Activated naive CD4-positive, alpha-beta T cell treated with anti-CD3 and anti-CD28 coated beads for 36 hours (primary cell): ENCODE measurements at places on chromosomes 11 and 22.
A peak's percentile ranks its signal among the peaks of the same experiment; 100 is the strongest.

DNA sequence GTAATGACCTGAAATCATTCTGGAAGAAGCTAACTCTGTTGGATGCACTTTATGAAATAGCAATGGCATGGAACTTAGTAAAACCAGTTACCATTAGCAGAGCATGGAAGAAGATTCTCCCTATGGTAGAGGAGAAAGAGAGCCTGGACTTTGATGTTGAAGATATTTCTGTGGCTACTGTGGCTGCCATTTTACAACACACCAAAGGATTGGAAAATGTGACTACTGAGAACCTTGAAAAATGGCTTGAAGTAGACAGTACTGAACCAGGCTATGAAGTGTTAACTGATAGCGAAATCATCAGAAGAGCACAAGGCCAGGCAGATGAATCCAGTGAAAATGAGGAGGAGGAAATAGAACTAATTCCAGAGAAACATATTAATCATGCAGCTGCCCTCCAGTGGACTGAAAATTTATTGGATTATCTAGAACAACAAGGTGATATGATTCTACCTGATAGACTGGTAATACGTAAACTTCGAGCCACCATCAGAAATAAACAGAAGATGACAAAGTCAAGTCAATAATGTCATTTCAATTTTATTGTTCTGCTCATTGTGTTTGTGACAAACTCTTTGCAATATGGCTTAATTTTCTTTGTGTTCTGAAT lies 2.0 kb downstream of the JRKL start:
- no peak for DNase-seq

GRCh38 chr11:97905101-97905500 lies 1115.6 kb upstream of the CNTN5 start:
- no peak for DNase-seq

DNA sequence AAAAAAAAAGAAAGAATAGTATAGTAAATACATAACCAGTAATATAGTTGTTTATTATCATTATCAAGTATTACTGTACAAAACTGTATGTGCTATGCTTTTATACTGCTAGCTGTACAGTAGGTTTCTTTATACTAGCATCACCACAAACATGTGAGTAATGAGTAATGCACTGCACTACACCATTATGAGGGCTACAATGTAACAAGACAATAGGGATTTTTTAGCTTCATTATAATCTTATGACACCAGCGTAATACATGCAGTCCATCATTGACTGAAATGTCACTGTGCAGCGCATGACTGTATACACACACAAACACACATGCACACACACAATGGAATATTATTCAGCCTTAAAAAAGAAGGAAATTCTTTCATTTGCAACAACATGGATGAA lies 111.5 kb upstream of the ZBED5 start:
- no peak for DNase-seq

GRCh38 chr11:60077216-60077817 lies 11.1 kb upstream of the MS4A2 start:
- no peak for DNase-seq

DNA sequence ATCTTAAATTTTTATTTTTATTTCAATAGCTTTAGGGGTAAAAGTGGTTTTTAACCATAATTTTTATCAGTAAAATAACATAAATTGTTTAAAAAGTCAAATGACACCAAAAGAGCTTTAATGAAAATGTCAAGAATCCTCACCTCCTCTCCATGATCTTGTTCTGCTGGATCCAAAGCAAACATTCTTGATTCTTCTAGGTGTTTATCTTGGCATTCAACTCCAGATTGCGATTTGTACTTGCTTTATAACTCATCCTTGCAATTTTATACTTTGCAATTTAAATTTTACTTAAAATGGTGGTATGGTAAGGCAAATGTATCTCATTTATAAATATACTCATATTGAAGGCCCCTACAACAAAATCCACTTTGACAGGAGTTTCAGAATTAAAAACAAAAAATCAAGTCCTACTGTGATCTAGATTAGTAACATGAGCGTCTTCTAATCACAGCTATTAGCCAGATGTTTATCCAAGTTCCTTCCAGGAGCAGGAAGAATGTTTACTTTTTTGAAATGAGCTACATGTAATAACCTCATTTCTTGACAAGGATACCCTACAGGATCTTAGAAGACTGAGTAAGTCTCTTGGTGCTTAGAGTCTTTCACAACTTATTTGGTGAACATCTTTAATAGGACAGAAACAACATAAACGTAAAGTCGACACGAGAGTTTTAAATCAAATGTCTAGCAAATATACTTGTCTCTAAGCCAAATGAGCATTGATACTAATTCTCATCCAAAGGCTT lies 72.4 kb upstream of the CARD18 start:
- no peak for DNase-seq

- no peak for DNase-seq
Observed at GRCh38 chr22:26322179-26322905, 106.7 kb upstream of the ASPHD2 start.

DNA sequence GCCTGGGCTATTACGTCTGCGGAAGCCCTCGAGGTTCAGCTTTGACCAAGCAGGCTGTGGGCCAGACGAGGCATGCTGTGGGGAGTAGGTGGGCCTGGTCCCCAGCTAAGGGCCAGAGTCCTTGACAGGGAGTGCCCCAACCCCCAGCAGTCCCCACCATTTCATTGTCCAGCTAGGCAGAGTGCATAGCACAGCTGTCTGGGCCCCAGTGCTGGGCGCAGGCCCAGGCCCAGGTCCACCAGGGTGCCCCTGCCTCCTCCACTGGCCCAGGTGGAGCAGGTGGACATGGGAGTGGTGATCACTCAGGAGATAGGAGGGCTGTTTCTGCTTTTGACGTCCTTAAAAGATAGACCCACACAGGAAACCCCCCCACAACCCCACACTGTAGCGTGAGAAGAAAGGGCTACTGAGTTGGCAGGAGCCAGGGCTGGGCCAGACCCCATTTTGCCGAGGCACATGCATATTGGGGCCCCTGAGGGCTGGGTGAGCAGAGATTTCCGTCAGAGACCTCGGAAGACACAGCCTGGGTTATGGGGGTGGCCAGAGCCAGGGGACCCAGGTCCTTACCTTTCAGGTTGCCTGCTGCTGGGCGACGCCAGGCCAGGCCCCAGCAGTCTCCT lies 11.7 kb upstream of the SUSD2 start:
- DNase-seq: no peak

GRCh38 chr11:14096606-14097005 lies 134.1 kb downstream of the SPON1 start:
- no peak for DNase-seq

- DNase-seq: peak; percentile 42
Observed at GRCh38 chr11:114131461-114131864, 72.0 kb downstream of the ZBTB16 start.

DNA sequence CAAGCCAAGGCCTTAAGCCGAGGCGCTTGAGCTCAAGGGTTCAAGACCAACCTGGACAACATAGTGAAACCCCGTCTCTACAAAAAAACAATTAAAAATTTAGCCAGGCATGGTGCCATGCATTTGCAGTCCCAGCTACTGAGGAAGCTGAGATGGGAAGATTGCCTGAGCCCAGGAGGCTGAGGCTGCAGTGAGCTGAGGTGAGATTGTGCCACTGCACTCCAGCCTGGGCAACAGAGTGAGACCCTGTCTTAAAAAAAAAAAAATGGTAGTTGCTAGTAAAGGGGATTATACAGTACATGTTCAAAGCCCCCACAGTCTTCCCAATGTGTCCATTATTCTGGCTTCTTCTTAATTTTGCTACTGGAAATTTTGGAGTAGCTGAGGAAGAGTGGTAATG lies 18.2 kb downstream of the CABIN1 start:
- DNase-seq: no peak

- no peak for DNase-seq
Observed at GRCh38 chr22:33707581-33707980, 212.7 kb downstream of the LARGE1 start.

GRCh38 chr22:36077271-36077670 lies 48.6 kb upstream of the RBFOX2 start:
- DNase-seq: no peak

DNA sequence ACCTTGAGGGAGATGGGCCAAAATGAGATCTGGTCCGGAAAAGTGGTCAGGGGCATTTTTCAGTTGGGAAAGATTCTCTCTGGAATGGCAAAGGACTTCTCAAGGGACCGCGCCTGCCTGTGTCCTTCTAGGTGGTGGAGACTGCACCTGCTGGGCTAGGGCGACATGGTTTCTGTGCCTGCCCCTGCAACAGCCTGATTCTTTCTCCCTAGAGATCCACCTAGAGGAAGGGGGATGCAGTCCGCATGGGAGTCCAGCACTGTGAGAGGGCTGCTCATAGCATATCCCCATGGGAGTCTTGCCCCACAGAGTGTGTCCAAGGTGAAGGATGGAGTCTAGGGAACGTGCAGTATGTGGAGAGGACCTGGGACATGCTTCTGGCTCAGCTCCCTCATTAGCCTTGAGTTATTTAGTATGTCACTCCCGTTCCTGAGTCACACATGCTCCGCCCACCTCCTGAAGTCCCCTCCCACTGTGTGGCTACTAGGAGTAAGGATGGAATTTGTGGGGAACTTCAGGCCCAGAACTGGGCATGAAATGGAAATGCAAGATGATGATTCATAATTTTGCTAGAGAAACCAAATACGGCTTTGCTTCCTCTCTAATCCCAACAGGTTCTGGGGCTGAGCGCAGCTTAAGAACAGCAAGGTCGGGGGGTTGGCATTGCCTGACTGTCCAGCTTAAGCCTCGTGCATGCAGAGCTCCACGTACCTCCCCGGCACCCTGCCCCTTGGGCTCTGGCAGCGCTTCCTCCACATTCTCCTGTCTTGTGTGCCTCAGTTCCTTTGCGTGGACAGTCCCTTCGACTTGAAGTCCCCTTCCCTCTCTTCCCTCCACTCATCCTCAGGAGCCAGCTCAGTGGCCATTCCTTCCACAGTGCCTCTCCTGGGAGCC lies 35.0 kb downstream of the GRIK4 start:
- DNase-seq: no peak

- DNase-seq: no peak
Observed at GRCh38 chr22:30647536-30647935, 12.0 kb downstream of the SLC35E4 start.

DNA sequence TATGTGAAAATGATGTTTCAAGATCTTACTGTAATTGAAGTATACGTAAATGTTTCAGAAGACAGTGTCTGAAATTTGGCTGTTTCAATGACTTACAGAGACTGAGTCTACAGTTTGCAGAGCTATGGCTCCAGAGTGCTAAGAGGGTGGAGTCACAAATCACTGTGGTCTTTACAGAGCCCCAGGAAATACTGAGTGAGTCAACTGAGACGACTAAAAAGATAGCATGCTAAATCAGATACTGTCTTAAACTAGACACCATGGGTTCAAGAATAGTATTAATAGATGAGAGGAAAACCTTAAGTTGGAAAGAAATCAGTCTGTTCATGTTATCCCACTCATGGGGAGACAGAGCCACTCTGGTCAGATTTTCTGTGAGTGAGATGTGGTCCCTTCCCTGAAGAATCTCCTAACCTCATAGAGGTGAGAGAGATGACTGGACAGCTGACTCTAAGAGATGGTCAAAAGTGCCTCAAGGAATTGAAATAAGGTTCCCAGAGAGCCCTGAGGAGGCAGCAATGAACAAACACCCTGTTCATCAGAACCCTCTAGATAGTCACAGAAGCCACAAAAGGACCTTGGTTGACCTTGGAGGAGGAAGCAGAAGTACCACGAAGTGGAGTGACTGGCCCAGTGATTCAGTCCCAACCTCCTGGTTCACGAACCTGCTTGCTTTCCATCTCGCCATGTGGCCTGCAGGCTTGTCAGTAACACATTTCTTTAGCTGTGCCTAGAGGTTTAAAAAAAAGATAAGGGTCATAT lies 30.2 kb downstream of the C11orf91 start:
- no peak for DNase-seq

- DNase-seq: no peak
Observed at GRCh38 chr22:45804986-45805325, 133.3 kb downstream of the ATXN10 start.

- no peak for DNase-seq
Observed at GRCh38 chr11:5809905-5810795, 1.4 kb downstream of the OR52N2 start.

- DNase-seq: no peak
Observed at GRCh38 chr11:112292785-112293407, 32.2 kb upstream of the PLET1 start.

DNA sequence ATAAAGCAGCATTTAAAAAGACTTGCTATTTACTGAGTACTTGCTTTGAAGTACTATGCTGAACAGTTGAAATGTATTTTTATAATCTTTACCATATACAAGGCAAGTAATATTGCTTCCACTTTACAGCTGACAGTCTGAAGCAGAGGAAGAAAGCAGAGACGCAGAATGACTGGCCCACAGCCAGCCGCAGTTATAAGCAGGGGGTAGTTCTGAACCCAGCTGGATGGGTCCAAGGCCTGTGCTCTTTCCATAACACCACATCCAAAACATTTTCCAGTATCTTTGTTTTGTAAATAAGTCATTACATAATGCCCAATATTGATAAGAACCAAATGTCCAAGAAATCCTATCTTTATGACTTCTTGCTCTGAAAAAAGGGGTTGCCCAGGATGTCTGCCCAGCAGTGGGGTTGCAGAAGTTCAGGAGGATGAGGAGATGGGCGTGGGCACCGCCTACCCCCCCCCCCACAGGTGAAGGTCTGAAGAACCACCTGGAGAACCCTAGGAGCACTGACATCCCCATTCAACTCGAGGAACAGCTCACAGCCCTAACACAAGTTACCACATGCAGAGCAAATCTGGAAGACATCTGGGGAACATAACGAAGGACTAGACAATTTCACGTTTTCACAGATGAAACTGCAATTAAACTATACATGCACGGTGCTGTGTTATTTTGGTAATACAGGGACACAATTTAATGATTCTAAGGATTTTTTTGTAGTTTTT lies 24.2 kb upstream of the YPEL1 start:
- DNase-seq: no peak

- DNase-seq: peak; percentile 35
Observed at GRCh38 chr22:46673662-46674236, 53.6 kb downstream of the GRAMD4 start.

GRCh38 chr22:46180370-46181137 lies 30.2 kb downstream of the PPARA start:
- peak; percentile 23 for DNase-seq

- no peak for DNase-seq
Observed at GRCh38 chr11:19696073-19696472, 16.6 kb upstream of the NAV2 start.

DNA sequence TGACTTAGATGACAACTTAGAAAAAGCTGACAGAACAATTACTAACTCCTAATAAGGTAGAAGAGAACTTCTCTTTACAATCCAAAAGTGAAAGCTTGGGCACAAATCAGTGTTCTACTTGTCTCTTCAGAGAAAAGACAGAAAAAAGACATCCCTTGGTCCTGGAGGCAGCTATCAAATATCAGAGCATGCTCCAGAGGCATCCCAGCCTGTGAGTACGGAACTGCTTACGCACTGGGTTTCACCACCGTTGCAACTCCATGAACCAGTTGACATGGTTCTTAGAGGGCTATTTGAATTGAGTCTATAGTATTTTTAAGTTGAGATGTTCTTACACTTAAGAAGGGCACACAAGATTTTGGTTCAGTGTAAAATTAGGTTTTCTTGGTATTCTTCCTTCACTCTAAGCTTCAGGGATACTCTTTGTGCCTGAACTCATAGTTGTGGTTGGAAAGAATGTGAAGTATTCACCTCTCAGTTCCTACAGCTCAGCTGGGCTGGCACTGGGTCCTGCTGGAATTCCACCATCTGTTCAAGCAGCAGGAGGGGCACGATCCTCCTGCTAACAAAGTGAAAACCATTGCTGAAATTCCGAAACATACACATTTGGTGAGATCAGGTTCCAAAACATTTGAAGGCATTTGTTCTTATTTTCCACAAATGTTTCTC lies 6.3 kb downstream of the AKIP1 start:
- no peak for DNase-seq
